ENCODE measurements at places on chromosomes 6 and 20.

GRCh38 chr20:53869466-53870258 is 200.7 kb downstream of the BCAS1 start:
- DNase-seq, result peak; percentile 85

DNA sequence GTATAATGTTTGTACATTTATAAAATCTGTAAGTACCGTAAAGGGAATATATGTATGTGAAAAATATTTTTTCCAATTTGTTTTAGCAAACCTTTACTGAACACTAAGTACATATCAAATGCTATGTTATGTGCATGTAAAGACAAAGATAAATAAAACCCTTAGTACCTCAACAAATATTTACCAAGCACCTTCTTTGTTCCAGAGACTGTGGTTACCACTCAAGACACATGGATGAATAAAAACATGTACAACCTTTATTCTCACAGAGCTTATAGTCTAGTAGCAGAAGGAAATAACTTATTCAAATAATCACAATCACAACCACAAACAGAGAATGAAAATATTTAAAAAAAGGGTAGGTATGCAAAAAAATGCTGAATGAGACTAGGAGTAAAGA is 17.5 kb downstream of the TMX4 start:
- no peak for DNase-seq

GRCh38 chr20:61437280-61438206 is 185.5 kb downstream of the CDH4 start:
- no peak for DNase-seq

DNA sequence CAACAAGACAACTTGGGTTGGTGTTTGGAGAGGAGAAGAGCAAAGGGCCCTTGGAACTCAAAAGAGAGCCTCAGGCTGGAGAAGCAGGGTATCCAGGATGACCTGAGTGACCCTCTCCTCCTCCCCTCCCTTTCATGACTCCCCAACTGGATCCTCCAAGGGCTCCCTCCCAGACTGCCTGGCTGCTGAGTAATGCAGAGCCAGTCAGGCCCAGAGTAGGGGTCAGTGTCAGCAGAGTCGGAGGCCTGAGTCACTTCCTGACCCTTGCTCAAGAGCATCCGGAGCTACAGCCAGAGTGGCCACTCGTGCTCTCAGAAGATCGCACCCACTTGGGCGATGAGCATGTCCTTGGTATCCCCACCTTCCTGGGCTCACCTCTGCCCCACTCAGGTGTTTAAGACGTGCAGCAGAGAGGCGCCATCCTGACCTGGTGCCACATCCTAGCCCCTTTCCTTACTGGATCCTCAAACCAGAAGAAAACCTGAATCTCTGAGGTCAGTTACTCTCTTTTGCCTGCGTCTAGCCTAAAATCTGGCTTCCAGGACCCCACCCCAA is 2.8 kb upstream of the MAPK13 start:
- DNase-seq, result peak; percentile 75

GRCh38 chr20:36587388-36588070 is 14.1 kb downstream of the TGIF2 start:
- no peak for DNase-seq

DNA sequence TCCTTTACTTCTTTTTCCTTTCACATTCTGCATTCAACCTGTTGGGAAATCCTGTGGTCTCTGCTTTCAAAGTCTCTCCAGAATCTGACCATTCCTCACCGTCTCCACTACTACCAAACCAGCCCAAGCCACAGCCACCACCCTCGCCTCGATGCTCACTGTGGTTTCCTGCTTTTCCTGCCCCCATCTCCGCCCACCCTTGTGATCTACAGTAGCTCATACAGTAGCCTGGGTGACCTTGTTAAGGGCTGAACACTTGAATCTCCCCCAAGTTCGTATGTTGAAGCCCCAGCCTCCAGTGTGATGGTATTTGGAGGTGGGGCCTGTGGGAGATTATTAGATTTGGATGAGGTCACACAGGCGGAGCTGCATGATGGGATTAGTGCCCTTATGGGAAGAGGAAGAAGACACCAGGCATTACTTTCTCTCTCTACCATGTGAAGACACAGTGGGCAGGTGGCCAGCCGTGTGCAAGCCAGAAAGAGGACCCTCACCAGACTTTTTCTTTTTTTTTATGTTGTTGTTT is 189.0 kb upstream of the UST start:
- no peak for DNase-seq
